ENCODE measurements at places on chromosomes 6 and 20. TPM values are rescaled to one million over a fixed set of nuclear protein-coding genes. Genes with fewer than 3 reads are reported as not detected.

DNA sequence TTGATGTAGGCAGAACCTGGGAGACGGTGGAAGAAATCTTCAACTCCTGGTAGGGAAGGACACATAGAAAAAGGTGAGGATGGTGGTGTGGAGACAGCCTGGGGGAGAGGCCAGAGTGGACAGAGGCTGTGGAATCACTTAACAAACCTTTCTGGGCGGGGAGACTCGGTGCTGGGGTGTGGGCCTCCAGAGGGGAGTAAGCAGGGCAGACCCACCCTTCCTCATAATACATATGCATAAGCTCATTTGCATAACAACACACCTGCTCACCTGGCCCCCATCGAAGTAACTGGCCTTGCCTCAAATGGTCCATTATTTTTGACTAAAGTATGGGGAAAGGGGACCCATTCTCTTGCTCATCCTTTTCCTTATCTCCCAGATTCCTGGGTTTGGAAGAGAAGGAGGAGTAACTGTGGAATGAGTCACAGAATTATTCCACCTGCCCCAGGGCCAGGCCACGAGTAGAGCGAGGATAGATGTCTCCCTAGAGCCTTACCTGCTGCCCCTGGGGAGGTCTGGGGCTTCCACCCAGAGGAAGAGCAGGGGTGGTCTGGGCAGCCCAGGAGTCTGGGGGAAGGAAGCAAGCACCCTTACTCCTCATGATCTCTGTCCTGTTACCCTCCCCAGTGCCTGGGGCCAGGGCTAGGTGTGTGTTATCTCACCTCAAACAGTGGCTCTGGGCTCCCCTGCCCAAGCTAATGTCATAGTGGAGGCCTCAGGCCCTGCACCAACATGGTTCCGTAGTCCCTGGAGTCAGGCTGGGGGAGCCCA is 10.7 kb upstream of the VEGFA start:
- no peak for DNase-seq

DNA sequence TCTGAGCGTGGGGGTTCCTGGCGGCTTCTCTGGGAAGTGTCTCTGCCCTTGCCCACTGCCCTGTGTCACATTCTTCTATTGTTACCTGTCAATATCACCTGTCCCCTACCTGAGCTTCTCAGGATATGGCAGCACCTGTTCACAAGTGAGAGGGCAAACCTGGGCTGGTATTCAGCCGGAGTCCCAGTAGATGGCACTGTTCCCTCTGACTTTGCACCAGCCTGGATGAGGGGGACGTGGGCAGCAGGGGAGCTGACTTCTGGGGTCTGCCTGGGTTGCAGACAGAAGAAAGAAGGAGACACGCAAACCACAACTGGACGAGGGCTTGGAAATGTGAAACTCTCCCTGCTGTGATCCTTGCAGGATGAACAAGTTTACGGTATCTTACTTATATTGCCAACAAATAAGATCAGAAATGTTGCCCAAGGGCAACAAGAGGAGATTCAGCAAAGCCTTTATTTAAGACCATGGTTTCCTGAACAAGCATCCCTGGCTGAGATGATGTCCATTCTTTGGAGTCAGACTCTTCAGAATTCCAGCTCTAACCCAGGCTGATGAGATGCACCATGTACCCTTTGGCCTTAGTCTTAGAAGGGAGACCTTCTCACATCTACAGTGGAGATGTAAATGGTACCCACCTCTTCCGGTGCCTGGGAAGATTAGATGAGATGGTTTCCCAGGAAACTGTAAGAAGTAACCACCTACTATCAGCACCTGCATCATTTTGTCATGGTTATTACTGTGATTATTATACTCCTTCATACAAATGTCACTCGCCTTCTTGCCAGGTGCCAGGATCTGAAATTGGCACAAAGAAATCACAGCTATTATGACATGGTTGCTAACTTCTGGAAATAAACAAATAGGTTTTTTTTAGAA is 400.0 kb upstream of the CDH4 start:
- DNase-seq, result no peak

DNA sequence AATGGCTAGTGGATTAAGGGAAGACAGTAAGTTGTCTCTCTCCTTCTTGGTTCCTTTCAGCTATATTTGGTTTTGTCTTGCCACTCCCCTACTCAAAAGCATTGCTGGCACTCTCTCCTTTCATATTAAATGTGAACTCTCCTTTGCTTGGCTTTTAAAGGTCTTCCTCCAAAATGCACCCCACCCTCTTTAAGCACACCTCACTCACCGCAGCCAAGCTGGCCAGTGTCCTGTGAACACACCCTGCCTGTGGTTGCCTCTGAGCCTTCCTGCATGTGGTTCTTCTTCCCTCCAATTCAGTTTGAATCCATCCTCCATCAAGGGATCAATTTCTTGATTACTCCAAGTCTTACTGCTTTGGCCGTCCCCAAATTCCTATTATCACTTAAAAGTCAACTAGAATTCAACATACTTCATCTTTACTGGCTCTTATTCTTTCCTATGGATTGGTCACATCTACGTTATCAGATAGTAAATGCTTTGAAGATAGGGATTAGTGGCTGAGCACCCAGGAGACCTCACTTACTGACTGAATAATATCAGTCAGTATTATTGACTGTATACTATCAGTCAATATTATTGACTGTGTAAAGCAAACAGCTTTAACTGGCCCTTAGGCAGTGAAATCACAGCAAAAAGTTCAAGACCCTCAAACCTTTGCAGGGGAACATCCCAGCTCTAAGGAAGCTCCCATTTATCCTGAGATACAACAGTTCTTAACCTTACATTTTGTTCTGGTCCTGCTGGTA is 41.6 kb upstream of the SPDEF start:
- DNase-seq, result no peak

GRCh38 chr6:26476896-26477295 is 19.1 kb downstream of the BTN2A1 start:
- no peak for DNase-seq

DNA sequence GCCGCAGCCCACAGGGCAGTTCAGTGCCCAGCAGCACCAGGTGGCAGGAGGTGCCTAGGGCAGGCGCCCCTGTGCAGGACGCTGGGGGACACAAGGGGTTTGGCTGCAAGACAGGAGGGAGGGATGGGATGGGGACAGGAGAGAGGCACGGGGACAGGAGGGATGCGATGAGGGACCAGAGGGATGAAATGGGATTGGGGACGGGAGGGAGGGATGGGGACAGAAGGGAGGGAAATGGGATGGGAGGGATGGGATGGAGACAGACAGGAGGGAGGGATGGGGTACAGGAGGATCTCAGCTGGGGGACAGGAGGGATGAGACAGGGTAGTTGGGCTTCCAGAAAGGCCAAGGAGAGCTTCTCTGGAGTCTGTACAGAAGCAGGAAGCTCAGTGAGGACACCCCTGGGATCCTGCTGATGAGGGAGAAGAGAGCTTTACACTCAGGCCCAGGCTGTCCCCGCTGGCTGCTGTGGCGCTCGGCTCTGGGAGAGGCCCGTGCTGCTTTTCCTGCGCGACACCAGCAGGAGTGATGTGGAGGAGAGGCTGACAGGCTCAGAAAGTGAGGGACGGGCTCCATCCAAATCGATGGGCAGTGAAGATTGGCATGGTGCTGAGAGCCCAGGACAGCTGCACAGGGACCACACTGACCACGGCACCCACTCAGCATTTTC is 400.8 kb downstream of the SMOC2 start:
- no peak for DNase-seq

DNA sequence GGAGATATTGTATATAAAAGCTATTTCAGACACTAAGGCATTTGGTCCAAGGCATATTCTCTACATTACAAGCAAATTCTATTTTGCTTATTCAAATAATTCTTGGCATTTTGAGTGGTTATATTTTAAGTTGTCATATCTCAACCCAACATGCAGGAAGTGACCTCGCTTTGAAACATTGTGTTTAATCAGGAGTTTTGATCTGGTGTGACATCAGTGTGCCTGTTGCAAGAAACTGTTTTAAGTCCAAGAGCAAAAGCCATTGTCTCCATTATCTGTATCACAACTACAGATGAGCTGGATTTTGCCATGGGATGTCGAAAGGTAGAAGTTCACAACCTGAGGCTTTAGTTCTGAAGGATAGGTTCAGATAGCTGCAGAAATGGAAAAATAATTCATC is 509.9 kb upstream of the ID4 start:
- peak; percentile 24 for DNase-seq

GRCh38 chr6:118298476-118299427 is 249.3 kb upstream of the PLN start:
- DNase-seq, result peak; percentile 4

Gene GINS1
- 13.0 TPM for polyA plus RNA-seq

Gene FAM209A
- polyA plus RNA-seq, result not detected

DNA sequence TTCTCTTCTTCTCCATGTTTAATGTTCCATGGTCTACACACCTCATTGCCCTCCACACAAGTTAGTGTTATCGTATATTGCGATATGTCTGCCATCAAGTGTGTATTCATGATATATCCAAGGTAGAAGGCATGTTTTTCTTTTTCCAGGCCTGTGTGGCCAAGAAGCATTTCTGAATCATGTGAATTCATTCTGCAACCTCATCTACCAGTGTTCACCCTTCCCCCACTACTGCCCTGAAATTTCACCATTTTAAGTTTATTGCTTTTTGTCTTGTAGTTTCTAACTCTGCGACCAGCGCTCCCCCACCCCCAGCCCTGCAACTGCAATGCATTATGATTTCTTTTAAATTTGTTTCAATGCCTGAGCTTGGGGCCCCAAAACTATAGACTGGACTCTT is 618.0 kb upstream of the FLRT3 start:
- DNase-seq, result no peak

- DNase-seq, result no peak
Measured at GRCh38 chr6:14871221-14871620, 374.6 kb upstream of the JARID2 start.

GRCh38 chr6:72787391-72788031 is 165.6 kb downstream of the KCNQ5 start:
- DNase-seq, result peak; percentile 94

Gene MLIP
- not detected for polyA plus RNA-seq

Gene RWDD2A
- 1.00 TPM for polyA plus RNA-seq

- DNase-seq, result no peak
Measured at GRCh38 chr6:38170666-38171355, 351.3 kb downstream of the ZFAND3 start.

DNA sequence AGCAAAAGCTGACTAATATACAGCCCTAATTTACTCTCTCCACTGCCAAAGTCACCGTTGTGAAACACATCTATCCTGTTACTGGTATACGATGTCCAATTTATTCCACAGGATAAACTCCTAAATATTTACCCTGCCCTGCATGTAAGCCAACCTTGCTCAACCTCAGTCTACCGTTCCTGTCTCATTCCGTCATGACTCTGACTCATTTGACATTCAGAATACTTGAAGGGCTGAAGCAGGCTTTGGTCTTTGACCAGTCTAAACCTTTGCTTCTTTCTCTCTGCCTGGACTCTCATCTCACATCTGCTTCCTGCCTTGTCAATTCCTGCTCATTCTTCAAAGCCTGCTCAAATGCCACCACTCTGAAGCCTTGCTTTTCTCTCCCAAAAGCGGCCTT is 157.5 kb downstream of the SCP2D1 start:
- peak; percentile 18 for DNase-seq

Gene ID4
- polyA plus RNA-seq, result 0.05 TPM

GRCh38 chr6:3697609-3698008 is 53.9 kb downstream of the PXDC1 start:
- peak; percentile 16 for DNase-seq

- no peak for DNase-seq
Measured at GRCh38 chr20:11301699-11302098, 616.0 kb upstream of the BTBD3 start.
